ENCODE measurements at places on chromosomes 1 and 21.

- DNase-seq: no peak
Measured at GRCh38 chr1:14794136-14794768, 195.8 kb downstream of the KAZN start.

- no peak for DNase-seq
Measured at GRCh38 chr1:26285366-26286063, 5.6 kb downstream of the SH3BGRL3 start.

DNA sequence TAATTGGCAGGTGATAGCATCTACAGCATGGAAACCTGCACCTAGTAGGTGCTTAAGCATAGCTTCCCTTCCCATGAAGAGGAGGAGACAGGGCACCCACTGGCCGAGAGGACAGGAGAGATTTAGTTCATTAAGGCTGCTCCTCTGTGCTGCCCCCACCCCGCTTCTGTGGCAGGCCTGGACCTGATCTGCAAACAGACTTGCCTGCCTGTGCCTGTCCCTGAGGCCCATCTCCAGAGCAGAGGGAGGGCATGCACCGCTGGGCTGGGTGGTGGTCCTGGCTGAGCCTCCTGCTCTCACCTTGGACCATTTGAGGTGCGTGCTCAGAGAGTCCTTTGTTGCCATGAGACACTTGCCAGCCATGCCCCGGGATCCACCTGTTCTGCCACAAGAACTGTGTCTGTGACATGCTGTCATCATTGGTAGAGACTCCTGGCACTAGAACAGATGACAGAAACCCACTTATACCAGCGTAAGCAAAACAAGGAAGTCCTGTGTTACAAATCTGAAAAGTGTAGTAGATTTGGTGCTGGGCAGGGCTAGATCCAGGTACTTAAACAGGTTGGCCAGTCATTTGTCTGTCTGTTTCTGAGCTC lies 55.6 kb downstream of the PTPRF start:
- DNase-seq: no peak

GRCh38 chr1:206986885-206987284 lies 16.6 kb upstream of the FCAMR start:
- DNase-seq: no peak

DNA sequence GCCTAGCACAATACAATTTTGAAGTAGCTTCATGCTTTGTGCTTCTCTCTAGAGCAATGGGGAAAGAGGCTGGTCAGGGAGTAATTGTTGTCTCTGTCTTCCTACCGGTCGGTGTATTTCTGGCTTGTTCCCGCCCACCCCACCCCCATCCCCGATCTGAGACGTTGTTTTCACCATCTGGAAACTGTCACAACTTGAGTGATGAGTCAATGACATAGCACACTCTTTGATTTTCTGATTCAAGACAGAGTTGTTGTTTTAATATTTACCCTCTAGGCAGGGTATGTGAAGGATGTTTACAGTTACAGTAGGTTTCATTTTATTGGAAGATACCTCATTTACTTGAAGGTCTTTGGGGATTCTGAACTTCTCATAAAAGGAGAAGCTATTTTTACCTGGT lies 7.0 kb downstream of the IL12RB2 start:
- DNase-seq: no peak

- no peak for DNase-seq
Measured at GRCh38 chr1:175808999-175809398, 65.6 kb upstream of the TNR start.
